ENCODE measurements at places on chromosomes 4 and X.

DNA sequence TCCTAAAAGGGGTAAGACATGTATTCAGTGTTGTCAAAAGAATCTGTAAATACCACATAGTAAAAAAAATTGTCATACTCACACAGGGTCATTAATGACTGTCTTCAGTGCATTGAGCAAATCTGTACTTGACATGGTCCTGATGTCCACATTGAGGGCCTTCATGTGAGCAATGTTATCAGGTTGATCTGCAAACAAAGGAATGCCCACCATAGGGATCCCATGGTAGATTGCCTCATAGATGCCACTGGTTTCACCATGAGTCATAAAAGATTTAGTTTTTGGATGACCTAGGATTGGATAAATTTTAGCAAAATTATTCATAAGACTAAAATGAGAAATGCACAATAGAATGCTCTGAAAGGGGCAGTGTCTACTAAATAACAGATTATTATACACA, 38.1 kb upstream of the UGT2B15 start:
- no peaks in the 10 kb centered on the region for H3K4me1 ChIP-seq
- no peak overlapping the region for H3K4me3 ChIP-seq
- no peak for DNase-seq
- H3K27me3 ChIP-seq: no peaks in the 10 kb centered on the region

DNA sequence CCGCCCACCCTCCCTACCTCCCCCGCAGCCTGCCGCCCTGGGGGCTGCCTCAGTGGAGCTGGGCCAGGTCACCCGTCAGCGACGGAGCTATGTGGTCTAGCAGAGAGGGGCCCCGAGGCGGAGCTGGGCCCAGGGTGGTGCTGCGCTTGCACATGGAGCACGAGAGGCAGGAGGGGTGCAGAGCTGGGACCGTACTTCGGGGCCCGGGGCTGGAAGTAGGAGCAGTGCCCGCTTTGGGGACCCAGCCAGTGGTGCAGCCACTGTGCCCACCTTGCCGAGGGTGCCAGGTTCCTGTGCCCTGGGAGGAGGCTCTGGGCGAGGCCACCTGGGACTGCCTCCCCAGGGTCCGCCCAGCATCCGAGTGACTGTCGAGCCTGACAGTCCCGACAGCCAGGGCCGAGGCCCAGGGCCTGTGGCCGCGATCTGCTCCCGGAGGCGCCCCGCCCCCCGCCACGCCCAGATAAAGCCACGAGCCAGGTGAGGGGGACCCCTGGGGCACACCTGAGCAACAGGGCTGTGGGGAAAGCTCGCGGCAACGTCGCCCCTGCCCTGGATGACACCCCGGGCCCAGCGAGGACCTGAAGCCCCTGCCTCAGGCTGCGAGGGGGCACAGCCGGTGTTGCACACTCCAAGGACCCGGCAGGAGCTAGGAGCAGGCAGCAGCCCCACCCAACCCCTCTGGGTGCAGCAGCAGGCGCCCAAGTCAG, 117.5 kb downstream of the DNAAF6 start:
- no peaks in the 10 kb centered on the region for H3K4me1 ChIP-seq
- no peak overlapping the region for H3K27ac ChIP-seq
- no peak overlapping the region for H3K4me3 ChIP-seq
- H3K36me3 ChIP-seq: no peaks in the 10 kb centered on the region
- no peaks in the 10 kb centered on the region for H3K27me3 ChIP-seq

DNA sequence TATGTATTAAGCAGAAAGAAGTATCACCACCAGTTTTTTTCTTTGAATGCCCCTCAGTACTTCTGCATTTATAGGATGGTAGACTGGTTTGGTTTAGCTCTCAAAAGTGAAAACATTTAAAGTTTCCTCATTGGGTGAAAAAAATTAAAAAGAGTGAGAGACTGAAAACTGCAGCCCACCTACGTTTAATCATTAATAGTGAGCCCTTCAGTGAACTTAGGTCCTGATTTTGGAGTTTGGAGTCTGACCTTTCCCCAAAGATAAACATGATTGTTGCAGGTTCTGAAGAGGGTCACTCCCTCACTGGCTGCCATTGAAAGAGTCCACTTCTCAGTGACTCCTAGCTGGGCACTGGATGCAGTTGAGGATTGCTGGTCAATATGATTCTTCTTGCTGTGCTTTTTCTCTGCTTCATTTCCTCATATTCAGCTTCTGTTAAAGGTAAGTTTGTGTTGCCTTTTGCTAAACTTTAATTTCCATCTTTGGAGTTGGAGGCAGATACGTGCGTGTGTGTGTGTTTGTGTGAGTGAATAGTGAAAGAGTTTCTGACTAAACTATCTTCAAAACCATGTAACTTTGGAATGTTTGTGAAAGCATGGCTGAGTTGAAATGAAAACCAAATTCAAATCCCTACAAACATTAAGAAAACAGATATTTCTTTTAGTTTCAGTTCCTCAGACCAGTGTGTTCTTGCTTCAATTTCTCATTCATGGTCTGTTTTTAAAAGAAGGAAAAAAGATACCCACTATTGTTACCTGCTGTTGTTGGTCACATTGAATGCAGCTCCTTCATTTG, at the start of gene MTTP:
Gene MTTP (plus strand): TSS at position 295 of the 795 bp plus-strand sequence. CDS start 86 bp downstream, at position 381.
- no peaks in the 10 kb centered on the region for H3K36me3 ChIP-seq
- no peak within 1 kb of the TSS for H3K27ac ChIP-seq
- no peaks in the 10 kb centered on the region for H3K27me3 ChIP-seq
- DNase-seq: no peak

DNA sequence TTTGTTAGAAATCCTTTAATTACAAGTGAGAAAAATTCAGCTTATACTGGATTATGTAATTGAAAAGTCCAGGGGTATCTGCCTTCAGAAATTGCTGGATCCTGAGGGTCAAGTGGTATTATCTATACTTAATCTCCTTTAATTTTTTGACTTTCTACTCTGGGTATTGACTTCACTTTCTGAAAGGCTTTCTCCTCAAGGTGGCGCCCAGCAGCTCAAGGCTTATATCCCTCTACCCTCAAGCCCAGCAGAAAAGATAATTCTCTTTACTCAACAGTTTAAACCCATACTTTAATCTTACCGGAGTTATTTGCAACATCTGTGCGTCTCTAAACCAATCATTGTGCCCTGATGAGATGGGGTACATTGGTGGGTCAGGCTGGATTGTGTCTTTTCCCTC, 129.5 kb downstream of the LARP7 start:
- H3K27ac ChIP-seq: no peak overlapping the region
- H3K27me3 ChIP-seq: no peaks in the 10 kb centered on the region
- H3K36me3 ChIP-seq: no peaks in the 10 kb centered on the region
- DNase-seq: peak; percentile 20
- no peaks in the 10 kb centered on the region for H3K4me1 ChIP-seq
- no peak overlapping the region for H3K4me3 ChIP-seq

- DNase-seq: no peak
- no peaks in the 10 kb centered on the region for H3K36me3 ChIP-seq
- H3K27ac ChIP-seq: no peak overlapping the region
- H3K27me3 ChIP-seq: no peaks in the 10 kb centered on the region
- no peak overlapping the region for H3K4me3 ChIP-seq
These were observed 46.8 kb upstream of the PDE5A start for GRCh38 chr4:119675391-119675790.

- no peak overlapping the region for H3K27ac ChIP-seq
- H3K27me3 ChIP-seq: no peaks in the 10 kb centered on the region
- H3K36me3 ChIP-seq: no peaks in the 10 kb centered on the region
- H3K4me1 ChIP-seq: no peaks in the 10 kb centered on the region
- DNase-seq: no peak
These were observed 35.9 kb downstream of the HMX1 start for GRCh38 chr4:8835521-8836365.

DNA sequence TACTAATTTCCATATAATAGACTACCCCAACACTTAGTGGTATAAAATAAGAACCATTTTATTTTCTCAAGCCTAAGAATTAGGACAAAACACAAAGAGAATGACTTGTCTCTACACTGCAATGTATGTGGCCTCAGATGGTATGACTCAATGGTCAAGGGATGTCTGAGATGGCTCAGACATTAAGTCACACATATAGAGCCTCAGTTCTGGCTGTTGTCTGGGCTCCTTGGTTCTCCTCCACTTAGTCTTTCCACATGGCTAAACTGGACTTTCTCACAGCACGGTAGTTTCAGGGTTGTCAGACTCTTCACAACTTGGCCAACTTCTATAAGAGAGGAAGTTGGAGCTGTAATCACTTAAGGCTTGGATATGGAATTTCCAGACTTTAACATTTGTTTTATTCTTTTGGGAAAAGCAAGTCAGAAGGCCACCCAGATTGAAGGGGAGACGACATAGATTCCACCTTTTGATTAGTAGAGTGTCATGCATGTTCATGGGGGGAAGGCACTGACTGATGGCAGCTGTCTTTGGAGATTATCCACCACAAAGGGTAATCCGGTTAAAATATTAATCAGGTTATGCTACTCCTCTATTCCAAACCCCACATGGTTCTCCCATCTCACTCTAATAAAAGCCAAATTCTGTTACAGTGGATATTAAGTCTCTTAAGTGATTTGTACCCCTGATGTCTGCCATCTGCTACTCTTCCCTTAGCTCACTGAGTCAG, 9.4 kb downstream of the IL15 start:
- peak; percentile 97 for DNase-seq
- no peaks in the 10 kb centered on the region for H3K27me3 ChIP-seq
- no peak overlapping the region for H3K27ac ChIP-seq
- no peak overlapping the region for H3K4me3 ChIP-seq
- H3K4me1 ChIP-seq: peaks cover 20% of the 10 kb centered on the region
